ENCODE measurements at places on chromosomes 7 and 10. TPM values are rescaled to one million over a fixed set of nuclear protein-coding genes. Genes with fewer than 3 reads are reported as not detected.
A peak's percentile ranks its signal among the peaks of the same experiment; 100 is the strongest.

DNA sequence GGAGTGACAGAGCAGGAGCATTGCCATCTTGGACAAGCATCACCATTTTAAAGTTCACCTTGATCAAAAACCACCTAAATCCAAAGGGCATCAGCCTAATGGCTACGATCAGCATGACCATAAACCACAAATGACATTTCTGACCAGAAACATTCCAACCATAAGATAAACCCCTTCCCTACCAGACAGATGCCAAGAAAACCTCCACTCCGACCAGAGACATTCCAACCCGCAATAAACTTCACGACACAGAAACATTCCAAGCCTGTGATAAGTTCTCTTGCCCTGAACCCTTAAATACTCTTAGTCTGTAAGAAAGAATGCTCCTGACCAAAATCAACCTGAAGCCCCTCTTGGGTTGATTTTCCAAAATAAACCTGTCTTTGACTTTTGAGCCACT lies 606.9 kb downstream of the POM121L12 start:
- DNase-seq, result no peak

- no peak for DNase-seq
These were observed 368.1 kb downstream of the MDFIC start for GRCh38 chr7:115289971-115290370.

MRPL32 gene
- polyA plus RNA-seq, result 44.5 TPM

- no peak for DNase-seq
These were observed 45.8 kb downstream of the RNLS start for GRCh38 chr10:88537322-88537721.

- DNase-seq, result no peak
These were observed 77.1 kb downstream of the ABCC2 start for GRCh38 chr10:99859585-99859984.

CCL24 gene
- not detected for polyA plus RNA-seq

GRCh38 chr7:51223505-51223904 lies 93.1 kb downstream of the COBL start:
- DNase-seq, result no peak

DNA sequence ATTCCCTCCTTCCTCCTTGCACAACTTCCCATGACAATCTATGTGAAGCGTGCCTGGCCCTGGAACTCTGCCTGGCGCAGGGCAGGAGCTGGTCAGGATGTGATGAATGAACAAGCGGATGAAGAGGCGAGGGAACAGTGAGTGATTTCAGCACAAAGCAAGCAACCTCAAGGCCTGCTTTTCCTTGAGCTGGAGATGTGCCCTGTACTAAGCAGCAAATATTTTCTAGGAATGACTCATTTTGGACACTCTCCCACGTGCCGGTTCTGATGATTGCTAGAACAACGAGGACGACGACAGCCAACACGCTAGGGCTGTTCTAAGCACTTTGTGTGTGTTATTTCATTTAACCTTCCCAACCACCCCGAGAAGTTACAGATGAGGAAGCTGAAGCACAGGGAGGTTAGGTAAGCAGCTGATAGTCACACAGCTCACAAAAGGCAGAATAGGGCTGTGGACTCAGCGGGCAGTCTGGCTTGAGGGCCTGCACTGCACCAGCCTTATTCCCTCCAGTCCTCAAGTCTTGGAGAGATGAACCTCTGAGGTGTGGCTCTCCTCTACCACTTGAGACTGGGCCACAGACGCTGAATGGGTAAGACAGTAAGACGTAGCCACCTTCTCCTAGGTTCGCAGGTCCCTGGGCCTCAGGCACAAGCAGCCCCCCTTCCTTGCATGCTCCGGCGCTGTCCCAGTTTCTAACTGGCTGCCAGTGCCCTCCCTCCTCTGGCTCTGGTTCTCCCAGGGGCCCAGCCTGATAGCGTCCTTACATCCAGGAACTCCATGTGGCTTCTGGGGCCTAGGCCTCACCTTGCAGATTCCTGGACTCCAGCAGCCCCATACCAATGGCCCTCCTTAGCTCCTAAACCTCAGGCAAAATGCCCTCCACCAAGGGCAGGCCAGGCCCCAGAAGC lies 59.0 kb downstream of the YKT6 start:
- DNase-seq, result peak; percentile 87

GRCh38 chr7:3240826-3241430 lies 60.1 kb upstream of the SDK1 start:
- no peak for DNase-seq

GRCh38 chr7:43481902-43482678 lies 100.8 kb upstream of the STK17A start:
- no peak for DNase-seq
